ENCODE measurements at places on chromosomes 2 and 18.

DNA sequence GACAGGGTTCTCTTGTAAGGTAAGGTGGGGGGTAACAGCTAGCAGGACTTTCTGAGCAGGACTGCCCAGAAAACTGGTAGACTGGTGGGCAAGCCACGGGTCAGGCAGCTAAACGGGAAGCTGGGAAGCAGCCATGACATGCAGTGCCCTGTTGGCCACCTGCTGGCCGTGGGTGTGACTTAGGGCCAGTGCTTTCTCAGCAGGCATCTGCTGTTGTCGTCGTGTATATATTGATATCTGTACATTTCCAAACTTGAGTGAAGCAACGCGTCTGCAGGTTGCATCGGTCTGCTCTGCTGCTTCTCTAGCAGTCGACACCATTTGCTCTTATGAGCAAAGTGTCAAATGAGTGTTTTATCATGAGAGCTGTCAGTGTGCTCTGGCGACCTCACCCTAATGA, 31.0 kb downstream of the COA5 start:
- DNase-seq: no peak

DNA sequence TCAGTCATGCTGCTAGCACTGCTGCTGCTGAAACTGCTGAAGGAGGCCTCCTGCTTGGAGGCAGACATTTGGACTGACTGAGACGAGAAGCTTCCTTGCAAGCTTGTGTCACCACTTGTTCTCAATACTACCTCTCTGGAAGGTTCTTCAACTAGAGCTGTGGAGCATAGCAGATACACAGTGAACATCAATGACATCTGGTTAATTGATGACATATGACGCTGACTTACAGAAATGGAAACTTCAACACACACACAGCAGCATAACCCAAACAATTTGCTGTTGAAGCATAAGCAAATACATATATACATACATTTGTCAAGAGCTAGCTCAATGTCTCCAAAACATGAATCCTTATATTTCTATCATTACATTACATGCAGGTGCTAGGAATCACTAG, 47.3 kb downstream of the PLEKHA3 start:
- DNase-seq: no peak

DNA sequence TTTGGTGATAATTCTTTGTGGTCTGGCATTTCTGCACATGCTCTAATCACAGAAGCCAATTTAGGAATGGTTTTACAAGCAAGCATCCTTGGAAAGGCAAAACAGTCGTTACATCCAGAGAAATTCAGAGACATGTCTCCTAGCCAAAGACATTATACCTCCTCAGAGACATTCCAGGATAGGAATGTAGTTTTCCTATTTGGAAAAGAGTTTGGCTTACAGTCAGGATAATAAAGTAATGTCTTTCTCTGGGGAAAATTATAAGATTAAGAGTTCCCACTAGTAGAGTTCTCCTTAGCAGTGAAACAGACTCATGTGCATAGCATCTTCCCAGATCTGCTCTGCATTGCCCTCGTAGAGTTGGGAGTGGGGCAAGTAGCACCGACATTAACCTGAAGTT, 753.6 kb upstream of the TMEFF2 start:
- DNase-seq: no peak

DNA sequence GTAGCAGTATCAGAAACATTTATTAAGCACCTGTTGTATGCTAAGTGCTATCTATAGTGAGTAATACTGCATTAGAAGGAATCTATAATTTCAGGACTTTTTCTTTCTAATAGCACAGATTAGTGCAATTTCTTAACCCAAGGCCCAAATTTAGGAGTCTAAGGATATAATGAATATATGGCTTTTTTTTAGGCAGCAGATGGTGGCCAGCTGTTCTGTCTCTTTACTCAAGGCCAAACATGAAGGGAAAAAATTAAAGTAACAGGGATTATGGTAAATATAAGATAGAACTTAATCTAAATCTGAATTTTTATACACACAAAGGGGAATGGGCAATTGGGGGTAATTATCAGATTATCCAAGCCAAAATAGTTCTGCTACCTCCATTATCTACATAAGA, 230.6 kb upstream of the SP5 start:
- no peak for DNase-seq

- DNase-seq: no peak
These were observed 123.0 kb upstream of the ARHGAP28 start for GRCh38 chr18:6606411-6607085.

- DNase-seq: no peak
These were observed 75.1 kb downstream of the ACOXL start for GRCh38 chr2:110807522-110807921.

GRCh38 chr2:230347659-230348305, 20.8 kb downstream of the SP140L start:
- peak; percentile 63 for DNase-seq

- DNase-seq: no peak
These were observed 40.2 kb upstream of the GMCL1 start for GRCh38 chr2:69789175-69789721.

DNA sequence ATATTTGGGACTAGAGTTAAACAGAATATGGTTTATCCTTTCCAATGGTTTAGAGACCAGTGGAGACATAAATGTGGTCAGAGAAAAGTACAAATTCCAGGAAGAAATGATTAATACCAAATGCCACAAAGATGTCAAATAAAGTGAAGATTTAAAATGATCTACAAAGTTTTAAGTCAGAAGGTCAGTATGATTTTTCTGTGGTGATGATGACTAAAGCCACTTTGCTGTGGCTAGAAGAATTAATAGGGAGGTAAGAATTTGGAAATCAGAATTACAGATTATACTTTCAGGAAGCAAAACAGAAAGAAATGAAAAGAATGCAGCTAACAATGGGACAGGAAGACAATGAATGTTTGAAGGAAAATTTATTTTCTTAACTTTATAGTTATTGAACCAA, 91.5 kb upstream of the CDH7 start:
- DNase-seq: no peak

- no peak for DNase-seq
These were observed 812 bp downstream of the SOWAHC start for GRCh38 chr2:109614715-109615636.

DNA sequence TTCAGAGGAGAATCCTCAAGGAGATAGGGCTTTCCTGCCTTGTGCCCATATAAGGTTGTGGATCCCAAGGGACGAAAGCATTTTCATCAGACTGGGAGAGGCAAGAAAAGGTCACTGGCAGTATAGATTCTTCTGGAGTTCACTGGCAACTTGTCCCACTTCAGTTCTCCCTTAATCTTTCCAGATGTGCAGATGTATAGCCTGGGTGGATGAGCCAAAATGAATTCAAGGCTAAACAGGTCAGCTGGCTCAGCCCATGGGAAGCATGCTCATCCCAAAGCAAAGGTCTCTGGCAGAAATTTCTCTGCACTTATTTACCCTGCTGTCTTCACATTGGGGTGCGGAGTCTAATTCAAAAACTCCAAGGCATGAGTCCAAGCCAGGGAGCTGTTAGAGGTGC, 148.9 kb upstream of the TNP1 start:
- no peak for DNase-seq

DNA sequence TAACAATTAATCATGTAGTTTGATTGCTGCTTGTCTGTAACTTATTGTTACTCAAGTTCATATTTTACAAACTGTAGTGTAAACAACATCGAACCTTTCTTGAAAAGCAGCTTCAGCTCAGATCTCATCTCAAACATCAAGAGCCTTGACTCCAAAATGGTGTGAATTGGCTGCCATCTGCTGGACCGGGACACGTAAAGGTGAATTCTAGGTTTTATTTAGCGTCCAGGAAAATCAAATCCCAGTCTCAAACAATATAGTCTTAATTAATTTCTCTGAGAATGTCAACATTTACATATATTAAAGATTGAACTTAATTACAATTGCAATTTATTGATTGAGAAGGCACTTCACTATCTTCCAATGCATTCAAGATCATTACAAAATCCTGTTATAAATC, 453.0 kb downstream of the GALR1 start:
- peak; percentile 16 for DNase-seq

DNA sequence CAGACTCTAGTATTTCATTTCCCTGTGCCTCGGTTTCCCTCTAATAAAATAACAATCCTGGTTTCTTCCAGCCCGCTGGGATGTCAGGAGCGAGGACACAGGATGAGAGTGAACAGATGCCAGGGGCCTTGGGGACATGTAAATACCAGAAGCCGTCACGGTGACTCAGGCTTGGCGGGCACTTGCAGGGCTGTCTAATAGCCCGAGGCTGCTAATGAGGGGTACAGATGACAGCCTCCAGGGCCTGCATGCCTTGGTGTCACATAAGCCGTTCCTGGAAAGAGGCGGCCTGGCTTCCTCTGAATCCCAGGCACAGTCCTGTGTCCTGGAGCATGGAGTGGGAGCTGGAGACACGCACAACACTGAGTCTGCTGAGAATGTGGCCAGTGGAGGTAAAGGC, 28.2 kb downstream of the HS1BP3 start:
- DNase-seq: no peak

DNA sequence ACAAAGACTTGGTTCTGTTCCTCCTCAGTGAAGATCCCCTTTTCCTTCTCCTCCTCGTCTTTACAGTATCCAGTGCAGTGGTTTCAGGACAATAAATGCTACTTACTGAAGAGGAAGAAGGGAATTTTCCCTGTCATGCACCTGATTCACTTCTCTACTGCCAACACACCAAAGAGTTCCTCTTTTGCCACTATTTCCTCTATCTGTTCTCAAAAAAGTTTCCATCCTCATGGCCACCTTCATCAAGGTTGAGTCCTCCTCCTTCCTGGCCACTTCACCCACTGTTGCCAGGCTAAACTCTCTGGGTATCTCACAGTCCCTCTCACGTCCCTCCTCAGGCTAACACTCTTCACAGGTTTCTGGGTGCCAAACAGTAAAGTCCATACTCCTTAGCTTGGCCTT, 41.7 kb downstream of the PLEKHM3 start:
- no peak for DNase-seq

DNA sequence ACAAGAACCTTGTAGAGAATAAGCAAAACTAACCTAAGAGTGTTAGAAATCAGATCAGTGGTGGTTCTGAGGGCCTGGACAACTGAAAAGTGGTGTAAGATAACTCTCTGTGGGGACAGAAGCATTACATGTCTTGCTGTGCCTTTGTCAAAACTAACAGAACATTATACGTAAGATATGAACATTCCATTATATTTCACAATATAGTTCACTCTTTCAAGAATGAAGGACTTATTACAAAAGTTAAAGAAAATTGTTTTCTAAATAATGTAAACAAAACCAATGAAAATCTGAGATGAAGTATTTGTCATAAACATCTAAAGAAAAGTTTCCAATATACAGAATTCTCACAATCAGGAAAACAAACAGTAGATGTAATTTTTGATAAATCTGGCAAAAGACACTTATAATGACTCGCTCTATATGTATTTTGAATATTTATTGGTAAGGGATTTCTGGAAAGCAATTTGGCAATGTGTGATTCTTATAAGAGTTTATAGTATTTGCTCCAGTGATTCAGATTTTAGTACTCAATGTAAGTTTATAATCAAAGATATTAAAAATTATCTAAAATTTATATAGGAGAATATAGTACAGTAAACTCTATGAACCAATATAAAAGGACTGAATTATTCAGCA, 258.4 kb downstream of the CD226 start:
- DNase-seq: no peak

DNA sequence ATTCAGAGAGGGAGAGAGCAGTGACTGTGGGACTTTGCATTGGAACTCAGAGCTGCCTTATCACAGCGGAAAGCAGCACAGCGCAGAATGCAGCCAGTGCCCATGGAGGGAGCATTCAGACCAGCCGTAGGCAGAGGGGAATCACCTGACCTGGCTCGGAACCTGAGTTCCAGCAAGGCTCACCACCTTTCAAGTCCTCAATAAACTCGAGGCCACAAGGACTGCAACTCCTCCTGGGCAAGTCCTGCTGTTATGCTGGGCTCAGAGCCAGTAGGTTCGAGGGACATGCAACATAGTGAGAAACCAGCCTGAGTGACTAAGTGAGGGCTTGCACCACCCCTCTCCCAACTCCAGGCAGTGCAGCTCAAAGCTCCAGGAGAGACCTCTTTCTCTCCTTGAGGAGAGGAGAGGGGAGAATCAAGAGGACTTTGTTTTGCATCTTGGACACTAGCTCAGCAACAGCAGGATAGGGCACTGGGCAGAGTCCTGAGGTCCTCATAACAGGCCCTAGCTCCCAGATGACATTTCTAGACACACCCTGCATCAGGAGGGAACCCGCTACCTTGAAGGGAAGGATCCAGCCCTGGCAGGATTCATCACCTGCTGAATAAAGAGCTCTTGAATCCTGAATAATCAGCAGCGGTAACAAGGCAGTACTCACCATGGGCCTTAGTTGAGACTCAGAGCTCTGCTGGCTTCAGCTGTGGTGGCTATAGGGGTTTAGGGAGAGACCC, 136.8 kb upstream of the OTOS start:
- no peak for DNase-seq

DNA sequence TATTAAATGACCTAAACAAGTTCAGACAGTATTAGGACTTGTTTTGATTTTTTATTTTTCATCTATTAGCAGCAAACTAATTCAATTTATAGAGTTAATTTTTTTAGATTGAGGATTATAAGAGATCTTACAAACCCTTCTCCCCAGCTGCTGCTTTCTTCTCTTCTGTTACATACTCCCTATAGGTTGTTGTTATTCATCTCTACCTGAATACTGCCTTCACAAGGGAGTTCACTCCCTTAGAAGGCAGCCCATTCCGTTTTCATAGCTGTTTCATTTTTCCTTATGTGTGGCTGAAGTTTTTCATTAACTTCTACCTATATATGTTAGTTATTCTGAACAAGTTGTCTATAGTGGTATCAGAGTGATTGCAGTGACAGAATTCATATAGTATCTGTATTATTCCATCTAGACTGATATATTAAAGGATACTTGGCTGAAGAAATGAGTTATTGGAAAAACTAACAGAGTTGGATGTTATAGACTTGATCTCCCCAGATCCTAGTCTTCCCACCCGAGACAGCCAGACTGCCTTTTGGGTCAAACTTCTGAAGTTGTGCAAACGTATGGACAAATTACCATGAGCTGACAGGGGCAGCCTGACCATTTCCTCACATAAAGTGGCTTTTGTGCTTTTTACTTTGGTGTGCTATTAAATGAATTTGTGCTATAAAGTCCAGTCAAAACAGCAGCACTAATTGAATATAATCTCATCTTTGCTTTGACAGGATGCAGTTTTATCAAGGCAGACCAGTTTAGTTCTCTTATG, 8.7 kb downstream of the GLS start:
- DNase-seq: no peak

DNA sequence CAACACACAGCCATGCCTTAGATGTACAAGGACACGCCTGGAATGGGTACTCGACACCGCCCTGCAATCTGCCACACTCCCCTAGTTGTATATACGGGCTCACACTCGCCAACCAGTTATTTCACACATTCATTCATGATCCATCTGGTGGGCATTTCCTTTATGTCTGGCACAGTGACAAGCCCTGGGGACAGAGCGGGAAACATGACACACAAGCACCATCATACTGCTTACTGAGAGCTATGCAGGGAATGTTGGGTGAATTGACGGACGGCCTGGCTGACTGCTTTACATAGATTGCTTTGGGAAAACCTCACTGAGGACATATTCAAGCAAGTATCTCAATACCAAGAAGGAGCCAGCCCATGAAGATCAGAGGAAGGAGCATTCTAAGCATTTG, 448.0 kb upstream of the SPRED2 start:
- DNase-seq: no peak

- no peak for DNase-seq
These were observed 20.2 kb downstream of the DAW1 start for GRCh38 chr2:227891673-227892072.

GRCh38 chr2:1709946-1710560, 34.3 kb downstream of the PXDN start:
- DNase-seq: no peak

Data from activated CD8-positive, alpha-beta T cell treated with anti-CD3 and anti-CD28 coated beads for 36 hours (primary cell).